ENCODE measurements at places on chromosomes 4 and X.

DNA sequence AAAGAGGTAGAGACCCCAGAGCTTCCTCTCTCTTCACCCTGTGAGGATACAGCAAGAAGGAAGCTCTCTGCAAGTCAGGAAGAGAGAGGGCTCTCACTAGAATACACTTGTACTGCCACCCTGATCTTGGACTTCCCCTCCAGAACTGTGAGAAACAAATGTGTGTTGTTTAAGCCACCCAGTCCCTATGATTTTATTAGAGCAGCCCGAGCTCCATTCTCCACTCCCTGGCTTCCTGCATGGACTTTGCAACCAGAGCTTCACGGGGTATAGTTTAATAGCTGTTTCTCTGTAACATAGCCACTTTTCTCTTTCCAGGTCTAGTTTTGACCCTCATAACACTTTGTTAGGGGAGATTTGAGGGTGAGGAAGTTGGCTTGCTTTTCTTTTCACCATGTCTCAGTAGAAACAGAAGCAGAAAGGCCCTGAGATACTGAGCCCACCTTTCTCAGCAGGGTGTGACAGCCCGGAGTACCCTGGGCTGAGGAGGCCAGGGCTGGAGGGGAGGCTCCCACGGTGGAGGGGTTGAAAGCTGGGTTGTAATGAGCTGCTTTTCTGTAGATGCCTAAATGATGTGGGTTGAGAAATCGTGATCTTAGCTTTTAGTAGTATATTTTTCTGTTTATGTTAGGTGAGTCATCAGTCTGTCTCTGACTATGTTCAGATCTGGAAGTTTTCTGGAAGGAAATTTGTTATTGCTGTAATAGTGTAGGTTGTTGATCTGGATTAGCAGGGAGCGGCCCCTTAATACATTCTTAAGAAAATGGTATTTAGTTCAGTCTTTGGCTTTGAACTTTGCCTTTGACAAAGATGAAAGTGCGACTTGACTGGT, 118.6 kb downstream of the PTTG2 start:
- DNase-seq = no peak

GRCh38 chrX:2584251-2585157, 83.7 kb upstream of the DHRSX start:
- no peak for DNase-seq

- DNase-seq = no peak
Measured at GRCh38 chr4:166335256-166335938, 462.4 kb downstream of the TLL1 start.

GRCh38 chr4:60366661-60367060, 833.5 kb upstream of the ADGRL3 start:
- DNase-seq = no peak

GRCh38 chr4:71785959-71786358, 2.1 kb upstream of the GC start:
- DNase-seq = no peak

DNA sequence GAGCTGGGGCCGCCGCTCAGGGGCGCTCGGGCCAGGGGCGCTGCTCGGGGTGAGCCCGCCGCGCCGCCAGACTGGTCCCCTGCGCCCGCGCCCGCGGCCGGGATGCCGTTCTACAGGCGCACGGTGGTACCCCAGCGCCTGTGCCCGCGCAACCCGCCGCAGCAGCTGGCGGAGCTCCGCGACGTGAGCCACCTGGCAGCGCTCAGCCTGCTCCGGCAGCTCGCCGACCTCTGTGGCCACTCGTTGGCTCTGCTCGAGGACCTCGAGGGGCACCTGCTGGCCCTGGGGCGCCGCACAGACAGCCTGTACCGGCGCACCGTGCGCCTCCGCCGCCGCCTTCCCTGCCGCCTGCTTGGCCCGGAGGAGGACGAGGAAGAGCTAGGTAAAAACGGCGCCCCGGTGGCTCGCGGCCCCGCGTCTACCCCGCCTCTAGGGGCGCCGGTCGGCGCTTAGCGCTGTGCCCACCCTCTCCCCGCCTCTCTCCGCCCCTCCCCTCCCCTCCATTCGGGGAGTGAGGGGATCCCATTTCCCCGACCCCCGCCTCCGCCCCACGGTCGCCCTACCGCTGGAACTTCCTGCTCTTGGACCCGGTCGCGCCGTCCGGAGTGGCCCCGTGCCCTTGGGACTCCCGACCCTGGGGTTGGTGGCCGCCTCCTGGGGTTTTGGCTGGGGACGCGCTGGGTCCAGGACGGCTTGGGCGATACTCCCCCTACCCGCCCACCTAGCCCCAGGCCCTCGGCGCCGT, 513 bp downstream of the NHSL2 start:
- DNase-seq = no peak

- no peak for DNase-seq
Measured at GRCh38 chr4:57911203-57911602, 801.0 kb upstream of the IGFBP7 start.

Data from stimulated activated CD8-positive, alpha-beta memory T cell treated with anti-CD3 and anti-CD28 coated beads, Interleukin-4, amount 100 ng/mL, for 1 hour (primary cell).